ENCODE measurements at places on chromosomes 6 and 20.

- DNase-seq: no peak
Measured at GRCh38 chr6:44269178-44269920, 901 bp upstream of the TMEM151B start.

DNA sequence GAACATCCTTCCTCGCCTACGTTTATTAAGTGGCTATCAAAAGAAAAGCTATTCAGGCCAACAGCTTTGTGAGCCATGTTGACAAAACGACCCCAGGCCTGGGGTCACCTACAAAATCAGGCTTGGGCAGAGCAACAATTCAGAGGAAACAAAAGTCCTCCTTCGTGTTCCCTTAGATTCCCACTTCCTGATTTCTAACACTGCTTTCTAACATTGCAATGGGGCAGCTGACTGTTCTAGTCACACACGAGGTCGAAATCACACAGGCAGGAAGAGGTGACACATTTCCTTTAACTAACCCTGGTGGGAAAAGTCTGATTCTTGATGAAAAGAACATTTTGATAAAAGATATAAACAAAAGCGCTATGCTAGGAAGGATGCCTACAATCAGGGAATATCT, 31.9 kb downstream of the WDR27 start:
- DNase-seq: no peak

GRCh38 chr6:120965814-120966213, 368.5 kb downstream of the TBC1D32 start:
- DNase-seq: no peak

DNA sequence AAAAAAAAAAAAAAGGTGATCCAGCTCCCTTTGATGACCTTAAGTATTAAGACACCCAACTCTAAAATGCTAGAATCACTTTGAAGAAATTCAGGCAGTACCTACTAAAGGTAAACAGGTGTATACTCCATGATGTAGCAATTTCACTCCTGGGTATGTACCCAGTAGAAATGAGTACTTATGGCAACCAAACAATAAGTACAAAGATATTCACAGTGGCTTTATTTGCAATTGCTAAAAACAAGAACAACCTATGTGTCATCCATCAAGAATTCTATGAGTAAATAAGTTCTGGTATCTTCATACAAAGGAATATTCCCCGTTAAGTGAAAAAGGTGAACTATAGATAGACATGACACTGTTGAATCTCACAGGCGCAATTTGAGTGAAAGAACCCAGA, 29.4 kb downstream of the MDGA1 start:
- no peak for DNase-seq

- no peak for DNase-seq
Measured at GRCh38 chr20:61119794-61120410, 132.2 kb upstream of the CDH4 start.

DNA sequence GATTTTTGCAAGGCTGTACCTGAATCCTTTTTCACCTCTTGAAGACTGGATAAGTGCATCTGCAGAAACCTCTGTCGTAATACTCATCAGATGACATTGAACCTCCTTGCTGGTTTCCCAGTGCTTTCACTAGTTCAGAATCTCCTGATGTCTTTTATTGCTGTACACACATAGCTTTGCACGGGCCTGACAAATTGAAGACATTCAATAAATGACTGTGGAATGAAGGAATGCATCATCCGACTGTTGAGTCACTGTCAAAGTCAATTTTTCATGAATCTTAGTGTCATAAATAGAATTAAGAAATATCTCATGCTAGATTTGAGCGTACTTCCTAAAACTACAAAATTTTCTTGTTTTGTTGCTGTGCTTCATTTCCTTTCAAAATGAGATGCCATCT, 598.2 kb upstream of the MAP3K7 start:
- DNase-seq: no peak

GRCh38 chr6:40135491-40136072, 201.3 kb upstream of the MOCS1 start:
- DNase-seq: no peak

DNA sequence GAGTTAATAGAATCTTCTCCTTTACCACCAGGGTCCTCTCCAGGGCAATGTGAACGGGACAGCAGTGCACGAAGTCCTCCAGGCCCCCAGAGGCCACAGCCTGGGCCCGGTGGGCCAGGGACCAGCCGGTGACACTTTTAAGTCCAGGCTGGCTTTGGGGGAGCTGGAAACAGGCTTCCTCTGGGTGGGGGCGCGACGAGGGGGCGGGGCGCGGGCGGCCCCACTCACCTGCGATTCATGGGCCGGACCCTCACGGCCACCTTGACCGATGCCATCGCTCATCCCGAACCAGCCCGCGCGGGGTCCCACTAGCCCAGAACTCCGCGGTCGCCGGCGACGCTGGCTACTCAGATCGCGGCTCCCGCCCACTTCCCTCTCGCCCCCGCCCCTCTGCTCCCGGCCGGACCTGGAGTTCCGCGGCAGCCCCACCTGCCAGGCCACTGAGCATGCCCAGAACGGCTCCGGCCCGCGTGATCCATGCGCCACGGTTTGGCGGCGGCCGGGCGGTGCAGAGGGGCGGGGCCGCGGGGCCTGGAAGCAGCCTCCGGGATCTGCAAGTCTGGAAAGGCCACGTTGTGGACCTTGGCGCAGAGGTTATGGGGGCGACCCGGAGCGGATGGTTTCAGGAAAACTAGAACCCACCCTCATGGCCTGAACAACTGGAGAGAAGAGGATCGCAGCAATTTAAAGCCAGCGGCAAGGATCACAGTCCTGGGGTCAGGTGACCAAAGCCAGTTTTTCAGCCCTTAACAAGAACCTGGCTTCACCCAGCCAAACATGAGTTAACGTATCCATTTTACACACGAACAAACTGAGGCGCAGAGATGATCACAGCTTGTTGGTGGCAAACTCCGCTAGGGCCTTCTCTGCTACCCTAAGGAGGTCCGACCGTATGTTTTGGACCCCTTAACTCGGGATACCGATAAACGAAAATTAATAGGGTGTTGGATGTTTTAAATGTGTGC, at the start of gene KIF16B:
KIF16B (minus strand) TSS at position 448 of the 965 bp plus-strand sequence; CDS start at position 275, 173 bp downstream.
- peak; percentile 93 for DNase-seq

- DNase-seq: peak; percentile 63
Measured at GRCh38 chr6:137357263-137357947, 136.8 kb downstream of the OLIG3 start.

GRCh38 chr6:16396497-16397319, 158.3 kb downstream of the GMPR start:
- DNase-seq: no peak

DNA sequence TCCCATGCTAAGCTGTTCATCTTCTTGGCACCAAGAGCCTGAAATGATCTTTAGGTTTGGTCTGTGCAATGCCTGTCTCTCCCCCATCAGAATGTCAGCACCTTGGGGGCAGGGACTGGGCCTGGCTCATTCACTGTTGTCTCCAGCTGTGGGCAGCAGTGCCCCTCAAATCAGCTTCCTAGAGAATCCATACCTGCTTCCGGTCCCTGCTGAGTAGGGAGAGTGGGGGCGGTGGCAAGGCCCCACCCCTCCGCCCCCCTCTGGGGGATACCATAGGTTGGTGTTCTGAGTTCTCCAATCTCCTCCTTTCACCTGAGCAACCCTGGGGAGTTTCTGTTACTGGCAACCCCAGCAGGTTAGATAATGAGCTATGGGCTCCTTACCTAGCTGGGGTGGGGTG, 19.2 kb upstream of the SPDEF start:
- no peak for DNase-seq

DNA sequence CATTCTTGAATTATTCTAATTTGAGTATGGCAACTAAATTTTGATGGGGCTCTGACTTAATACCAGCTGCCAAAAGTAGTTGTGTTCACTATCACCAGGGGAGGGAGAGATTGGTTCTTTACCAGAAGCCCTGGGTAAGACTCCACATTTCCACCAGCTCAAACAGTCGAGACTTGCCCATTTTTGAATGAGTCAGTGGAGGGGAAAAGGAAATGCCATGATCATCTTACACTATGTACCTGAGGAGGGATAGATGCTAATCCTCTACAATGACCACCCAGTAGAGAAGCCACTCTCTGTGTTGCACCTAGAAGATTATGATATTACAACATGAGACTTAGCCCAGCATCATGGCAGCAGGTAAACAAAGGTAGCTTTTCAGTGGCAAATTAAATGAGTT, 77.0 kb upstream of the SGK1 start:
- DNase-seq: no peak

DNA sequence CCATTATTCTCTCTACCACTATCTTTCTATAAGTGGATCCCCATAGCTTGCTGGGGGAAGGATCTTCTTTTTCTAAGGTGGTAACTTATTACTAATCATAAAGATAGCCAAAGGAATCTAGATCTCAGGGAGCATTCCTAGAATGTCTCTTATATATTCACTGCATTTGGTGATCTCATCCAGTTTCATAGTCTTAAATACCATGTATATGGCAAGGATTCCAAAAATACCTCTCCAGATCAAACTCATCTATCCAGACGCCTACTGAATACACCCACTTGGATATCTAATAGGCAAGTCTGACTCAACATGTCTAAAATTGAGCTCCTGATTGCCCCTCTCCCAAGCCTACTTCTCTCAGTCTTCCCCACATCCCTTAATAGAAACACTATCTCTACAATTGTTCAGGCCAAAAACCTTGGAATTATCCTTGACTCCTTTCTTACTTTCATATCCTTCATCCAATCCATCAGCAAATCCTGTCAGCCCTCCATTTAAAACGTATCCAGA, 264.4 kb downstream of the HACE1 start:
- DNase-seq: no peak

DNA sequence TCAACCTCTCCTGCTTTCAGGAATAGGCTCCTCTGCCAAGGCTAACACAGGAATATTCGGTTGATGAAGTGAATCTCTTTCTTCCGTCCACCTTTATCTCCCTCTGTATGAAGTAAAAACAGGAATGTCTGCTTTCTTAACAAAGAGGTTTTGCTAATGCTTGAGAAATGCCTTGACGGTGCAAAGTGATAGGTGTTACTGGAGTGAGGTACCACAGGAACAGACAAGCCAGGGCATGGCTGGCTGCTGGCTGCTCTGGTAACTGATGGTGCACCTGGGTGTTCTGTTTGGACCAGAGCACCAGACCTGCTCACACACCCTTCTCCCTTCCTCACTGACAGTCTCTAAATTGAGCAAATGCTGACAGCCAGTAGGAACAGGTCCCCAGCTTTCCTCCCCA, 174.0 kb upstream of the FBXL4 start:
- DNase-seq: no peak

DNA sequence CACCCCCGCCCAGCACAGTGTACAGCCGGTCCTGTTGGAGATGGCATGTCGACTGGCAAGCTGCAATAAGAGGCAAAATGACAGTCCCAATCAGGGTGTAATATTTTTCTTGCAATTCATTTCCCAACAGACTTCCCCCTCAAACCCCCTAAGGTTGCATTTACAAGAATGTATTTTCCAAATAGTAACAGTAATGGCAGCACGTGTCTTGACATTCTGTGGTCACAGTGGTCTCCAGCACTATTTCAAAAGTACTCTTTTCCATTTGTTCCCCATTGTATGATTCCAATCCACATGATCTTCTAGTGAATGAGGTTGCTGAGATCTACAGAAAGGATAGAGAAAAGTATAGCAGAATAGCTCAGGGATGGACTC, 97.8 kb upstream of the CARMIL1 start:
- no peak for DNase-seq

- no peak for DNase-seq
Measured at GRCh38 chr20:12086359-12086758, 168.7 kb downstream of the BTBD3 start.

DNA sequence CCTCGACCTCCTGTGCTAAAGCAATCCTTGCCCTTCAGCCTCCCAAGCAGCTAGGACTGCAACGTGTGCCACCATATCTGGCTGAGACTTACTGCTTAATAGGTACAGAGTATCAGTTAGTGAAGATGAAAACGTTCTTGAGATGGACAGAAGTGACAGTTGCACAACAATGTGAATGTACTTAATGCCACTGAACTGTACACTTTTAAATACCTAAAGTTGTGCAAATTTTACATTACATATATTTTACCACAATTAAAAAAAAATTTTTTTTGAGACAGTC, 25.9 kb downstream of the NUDT3 start:
- DNase-seq: no peak

- DNase-seq: no peak
Measured at GRCh38 chr6:24650365-24650764, 4.4 kb upstream of the KIAA0319 start.

DNA sequence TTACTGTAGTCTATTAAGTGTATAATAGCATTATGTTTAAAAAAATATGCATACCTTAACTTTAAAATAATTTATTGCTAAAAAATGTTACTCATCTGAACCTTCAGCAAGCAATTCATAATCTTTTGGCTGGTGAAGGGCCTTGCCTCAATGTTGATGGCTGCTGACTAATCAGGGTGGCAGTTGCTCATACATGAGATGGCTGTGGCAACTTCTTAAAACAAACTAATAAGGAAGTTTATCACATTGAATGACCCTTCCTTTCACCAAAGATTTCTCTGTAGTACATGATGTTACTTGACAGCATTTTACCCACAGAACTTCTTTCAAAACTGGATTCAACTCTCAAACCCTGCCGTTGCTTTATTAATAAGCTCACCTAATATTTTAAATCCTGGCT, 84.0 kb downstream of the TASP1 start:
- DNase-seq: no peak

- DNase-seq: no peak
Measured at GRCh38 chr6:6940031-6941025, 167.4 kb upstream of the RREB1 start.

- DNase-seq: no peak
Measured at GRCh38 chr6:17525637-17526036, 74.5 kb upstream of the FAM8A1 start.

- DNase-seq: no peak
Measured at GRCh38 chr6:54072635-54073313, 38.5 kb upstream of the MLIP start.

DNA sequence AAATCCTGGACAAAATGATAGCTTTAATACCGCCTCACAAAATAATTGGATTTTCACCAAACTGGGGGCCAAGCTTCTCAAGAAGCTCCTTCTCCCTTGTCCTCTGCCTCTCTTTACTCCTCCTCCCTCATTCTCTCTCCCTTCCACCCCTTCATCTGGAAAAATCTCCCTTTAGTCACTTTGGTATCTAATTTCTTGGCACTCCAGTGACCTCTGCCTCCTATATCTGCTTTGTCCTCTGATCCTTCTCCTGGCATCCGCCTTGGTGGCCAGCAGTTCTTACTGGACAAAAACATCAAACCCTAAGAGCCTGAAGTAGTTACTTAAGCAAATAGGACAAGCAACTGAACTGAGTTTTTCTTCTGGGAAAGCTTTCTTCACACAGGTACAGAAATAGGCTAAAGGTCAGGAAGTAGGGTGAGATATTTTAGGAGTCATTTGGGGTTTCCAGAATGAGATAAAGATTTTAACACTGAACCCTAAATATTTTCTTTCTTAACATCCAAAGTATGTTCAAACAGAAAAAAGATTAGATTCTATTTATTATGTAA, 220.7 kb downstream of the ARHGAP18 start:
- no peak for DNase-seq

DNA sequence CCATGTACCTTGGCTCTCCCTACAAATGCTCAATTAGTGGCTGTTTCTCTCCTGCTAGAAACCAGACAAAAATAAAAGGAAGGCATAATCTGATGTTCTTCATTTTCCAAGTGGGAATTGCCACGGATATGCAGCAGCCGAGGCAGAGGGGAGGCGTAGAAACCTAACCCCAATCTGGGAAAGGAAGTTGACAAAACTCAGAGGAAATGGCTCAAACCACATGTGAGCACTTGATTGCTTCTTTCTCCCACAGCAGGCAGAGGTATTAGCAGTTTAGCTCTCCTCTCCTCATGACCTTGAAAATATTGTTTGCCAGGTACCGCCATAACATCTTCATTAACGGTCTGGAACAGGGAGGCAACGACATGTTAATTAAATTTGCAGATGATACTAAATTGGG, 3.8 kb upstream of the MLN start:
- no peak for DNase-seq

GRCh38 chr6:91678679-91679446, 1092.0 kb upstream of the MAP3K7 start:
- DNase-seq: no peak
